T-helper 1 cell (primary cell): ENCODE measurements at places on chromosomes 12 and 14.

- DNase-seq: no peak
Observed at GRCh38 chr12:112928978-112929377, 9.3 kb upstream of the OAS3 start.

GRCh38 chr14:56855891-56856461, 45.7 kb upstream of the OTX2 start:
- no peak for DNase-seq

DNA sequence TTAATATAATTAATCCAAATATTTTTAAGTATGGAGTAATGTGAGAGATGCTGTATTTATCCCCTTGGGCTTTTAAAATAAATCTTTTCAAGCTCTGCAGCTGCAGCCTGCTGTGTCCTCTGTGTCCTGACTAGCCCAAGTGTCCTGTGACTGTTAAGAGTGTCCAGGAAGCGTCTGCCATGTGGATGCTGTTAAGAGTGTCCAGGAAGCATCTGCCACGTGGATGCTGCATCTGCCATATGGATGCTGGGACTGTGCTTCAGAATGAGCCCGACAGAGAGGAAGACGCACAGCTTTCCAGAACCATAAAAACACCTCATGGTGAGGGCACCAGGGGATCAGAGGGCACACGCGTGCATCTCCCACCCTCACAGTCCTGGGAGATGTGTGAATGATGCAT, 307.2 kb downstream of the ADGRD1 start:
- no peak for DNase-seq

GRCh38 chr14:55671641-55672040, 91.6 kb downstream of the KTN1 start:
- no peak for DNase-seq

DNA sequence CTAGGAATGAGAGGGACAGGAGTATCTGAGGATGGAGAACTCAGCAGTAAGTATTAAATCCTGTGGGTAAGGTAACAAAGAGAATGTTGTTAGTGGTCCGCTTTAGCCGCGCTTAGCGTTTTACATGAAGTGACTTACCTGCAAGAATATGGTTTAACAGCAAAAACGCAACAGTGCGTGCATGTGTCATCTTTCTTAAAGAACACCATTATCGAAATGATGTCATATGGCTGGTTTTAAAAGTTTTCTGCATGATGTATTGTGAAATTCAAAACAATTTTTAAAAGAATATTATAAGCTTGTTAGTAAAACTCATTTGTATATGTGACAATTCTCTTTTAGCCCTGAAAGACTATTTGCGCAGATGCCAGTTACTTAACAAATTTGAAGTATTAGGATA, 1.7 kb downstream of the LEMD3 start:
- no peak for DNase-seq

GRCh38 chr14:106094654-106095189, 568.3 kb downstream of the TMEM121 start:
- DNase-seq: peak; percentile 42

- DNase-seq: no peak
Observed at GRCh38 chr12:51082561-51083125, 753 bp downstream of the CSRNP2 start.

- no peak for DNase-seq
Observed at GRCh38 chr12:115672086-115672485, 605.4 kb downstream of the MED13L start.

DNA sequence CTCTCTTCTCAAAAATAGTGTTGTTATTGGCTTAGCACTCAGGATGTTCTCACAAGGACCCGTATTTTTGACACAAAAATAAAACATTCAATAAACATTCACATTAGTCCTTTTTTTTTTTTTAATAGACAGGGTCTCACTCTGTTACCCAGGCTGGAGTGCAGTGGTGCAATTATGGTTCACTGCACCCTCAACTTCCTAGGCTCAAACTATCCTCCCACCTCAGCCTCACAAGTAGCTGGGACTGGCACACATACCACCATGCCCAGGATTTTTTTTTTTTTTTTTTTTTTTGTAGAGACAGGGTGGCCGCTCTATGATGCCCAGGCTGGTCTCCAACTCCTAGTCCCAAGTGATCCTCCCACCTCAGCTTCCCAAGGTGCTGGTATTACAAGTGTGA, 27.0 kb downstream of the PPP1R13B start:
- DNase-seq: no peak

DNA sequence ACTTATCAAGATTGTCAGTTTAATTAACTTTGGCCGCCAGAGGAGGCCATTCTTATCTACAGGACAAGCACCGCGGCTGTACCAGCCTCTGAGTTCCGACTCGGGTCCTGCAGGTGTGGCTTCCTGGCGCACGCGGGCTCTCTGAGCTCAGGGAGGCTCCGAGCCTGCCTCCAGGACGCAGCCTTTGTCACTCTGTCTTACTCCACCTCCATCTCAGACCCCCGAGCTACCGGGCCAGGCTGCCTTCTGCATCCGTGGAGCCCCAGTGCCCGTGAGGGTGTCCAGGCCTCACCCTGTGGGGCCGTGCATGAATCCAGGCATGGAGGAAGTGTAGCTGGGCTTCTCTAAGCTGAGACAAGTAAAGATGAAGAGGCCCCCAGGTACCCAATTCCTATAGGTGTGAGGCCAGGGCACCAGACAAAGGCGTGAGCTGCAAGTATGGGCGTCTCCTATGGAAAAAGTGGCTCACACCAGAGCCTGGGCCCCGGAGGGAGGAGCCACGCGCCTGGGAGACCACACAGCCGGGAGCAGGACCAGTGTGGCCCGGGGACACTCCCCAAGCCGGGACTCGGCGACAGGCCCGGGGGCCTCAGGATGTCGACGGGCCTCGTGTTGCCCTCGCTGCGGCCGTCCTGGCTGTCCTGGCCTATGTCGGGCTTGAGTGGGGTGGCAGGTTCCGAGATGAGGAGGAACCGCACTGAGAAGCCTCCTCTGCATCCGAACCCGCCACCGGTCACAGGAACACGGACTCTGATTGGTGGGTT, 42.8 kb downstream of the NOC4L start:
- DNase-seq: no peak

DNA sequence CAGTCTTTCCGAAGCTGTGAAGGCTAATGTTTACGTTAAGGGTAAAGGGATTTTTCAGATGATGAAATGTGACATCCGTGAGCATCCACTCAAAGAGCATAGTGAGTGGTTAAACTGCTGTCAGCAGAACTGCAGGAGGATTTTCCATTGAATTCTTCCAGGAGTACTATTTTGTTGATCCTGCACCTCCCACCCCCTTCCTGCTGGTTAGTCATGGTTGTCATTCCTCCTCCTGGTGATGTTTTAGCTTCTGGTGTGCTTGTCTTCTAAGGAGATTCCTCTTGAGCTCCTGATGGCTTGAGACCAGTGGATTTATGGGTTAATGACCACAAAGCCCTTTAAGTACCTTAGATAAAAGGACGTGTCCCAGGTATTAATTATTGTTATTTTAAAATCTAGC, 2.4 kb upstream of the GPRC5D start:
- no peak for DNase-seq

GRCh38 chr14:105053421-105053820, 11.8 kb downstream of the GPR132 start:
- no peak for DNase-seq

GRCh38 chr14:96177766-96178375, 26.8 kb upstream of the BDKRB2 start:
- DNase-seq: no peak

DNA sequence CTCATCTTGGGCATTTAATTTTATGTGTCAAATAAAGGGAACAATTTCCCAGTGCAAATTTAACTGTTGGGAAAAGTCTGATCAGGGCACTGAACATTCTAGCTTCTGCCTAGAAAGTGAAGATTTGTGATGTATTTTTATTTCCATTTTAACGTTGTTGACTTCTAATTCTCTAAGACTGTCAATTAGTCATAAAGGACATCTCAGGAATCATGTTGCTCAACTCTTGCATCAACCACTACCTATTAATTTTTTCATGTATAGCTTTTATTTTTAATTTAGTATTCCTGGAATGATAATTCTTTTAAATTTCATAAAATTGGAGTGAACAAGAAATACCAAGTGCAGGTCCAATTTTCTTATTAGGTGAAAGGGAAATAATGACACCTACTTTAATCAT, 87.9 kb upstream of the METAP2 start:
- no peak for DNase-seq

- no peak for DNase-seq
Observed at GRCh38 chr12:57744194-57744776, 554 bp upstream of the TSPAN31 start.

DNA sequence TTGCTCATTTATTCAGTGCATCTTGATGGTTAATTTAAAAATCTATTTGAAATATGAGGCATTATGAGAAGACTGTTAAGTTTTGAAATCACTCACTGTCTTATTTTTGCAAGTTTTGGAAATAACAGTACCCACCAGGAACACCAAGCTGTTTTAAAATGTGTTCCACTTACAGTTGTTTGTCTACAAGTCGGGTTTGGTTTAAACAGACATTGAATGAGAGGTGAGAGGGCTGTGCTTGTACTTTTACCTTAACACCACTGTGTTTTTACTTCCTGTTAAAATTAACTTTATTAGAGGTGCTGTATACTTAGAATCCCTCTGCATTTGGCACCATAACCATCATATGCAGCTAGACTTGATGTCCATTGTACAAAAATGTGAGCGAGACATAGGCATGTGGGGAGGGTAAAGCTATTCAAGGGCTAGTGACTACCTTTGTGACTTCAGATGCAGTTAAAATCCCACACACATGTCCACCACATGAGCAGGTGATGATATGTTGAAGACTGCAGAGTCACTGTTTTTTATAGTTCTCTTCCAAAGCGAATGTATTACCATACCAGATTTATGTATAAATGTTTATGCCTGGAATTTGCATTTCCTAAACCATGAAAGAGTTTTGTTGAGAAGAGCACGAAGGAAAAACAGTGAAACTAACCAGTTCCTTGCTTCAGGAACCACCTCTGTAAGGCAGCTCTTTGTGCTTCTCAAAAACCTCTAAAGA, 12.9 kb downstream of the ELK3 start:
- no peak for DNase-seq

DNA sequence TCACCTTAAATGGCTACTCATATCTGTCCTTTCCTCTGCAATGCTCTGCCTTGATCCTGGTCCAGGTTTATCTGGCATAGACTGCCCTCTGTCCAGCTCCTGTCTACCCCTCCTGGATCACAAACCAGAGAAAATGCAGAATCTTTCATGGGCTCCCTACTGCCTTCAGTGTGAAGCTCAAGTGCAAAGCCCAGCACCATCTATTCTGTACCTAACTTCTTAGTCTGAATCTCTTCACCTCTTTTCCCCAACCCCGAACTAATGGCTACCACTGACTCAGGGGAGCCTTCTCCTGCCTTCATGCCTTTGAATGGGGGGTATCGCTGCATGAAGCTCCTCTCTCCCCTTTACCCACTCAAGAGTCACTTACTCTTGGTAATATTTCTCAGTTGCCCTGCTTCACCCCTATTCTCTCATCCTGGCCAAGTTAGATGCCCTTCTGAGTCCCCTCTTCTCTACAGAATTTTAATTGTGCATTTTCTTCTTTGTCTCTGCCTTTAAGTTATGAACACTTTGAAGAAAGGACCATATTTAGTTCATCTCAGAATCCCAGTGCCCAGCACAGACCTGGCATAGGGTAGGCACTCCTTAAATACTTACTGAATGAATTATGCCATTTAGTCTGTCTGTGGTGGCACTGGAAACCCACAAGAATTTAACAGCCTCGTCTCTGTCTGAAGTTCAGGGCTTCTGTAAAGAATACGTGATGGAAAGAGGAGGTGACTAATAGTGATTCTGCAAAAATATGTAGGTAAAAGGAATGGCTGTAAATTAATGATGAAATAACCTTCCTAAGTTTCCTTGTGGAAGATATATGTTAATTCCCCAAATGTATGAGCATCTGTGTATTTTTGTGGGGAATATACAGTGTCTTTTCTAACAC, 191.3 kb upstream of the AMIGO2 start:
- DNase-seq: peak; percentile 32

DNA sequence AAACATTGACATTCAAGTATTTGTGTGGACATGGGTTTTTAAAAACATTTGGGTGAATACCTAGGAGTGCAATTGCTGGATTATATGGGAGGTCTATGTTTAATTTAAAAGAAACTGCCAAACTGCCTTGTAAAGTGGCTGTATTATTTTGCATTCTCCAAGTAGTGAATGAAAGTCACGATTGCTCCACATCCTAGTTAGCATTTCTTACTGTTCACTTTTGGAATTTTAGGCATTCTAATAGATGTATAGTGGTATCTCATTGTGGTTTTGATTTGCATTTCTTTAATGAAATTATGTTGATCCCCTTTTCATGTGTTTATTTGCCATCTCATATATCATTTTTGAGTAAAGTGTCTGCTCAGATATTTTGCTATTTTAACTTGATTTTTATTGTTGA, 159.5 kb downstream of the FOXG1 start:
- no peak for DNase-seq

GRCh38 chr12:52190860-52191729, 719 bp downstream of the KRT80 start:
- DNase-seq: no peak

- DNase-seq: no peak
Observed at GRCh38 chr12:45049912-45050750, 768 bp downstream of the DBX2 start.

GRCh38 chr14:68507544-68508081, 285.3 kb downstream of the ZFP36L1 start:
- peak; percentile 55 for DNase-seq

- no peak for DNase-seq
Observed at GRCh38 chr12:30859226-30859625, 67.3 kb upstream of the TSPAN11 start.

DNA sequence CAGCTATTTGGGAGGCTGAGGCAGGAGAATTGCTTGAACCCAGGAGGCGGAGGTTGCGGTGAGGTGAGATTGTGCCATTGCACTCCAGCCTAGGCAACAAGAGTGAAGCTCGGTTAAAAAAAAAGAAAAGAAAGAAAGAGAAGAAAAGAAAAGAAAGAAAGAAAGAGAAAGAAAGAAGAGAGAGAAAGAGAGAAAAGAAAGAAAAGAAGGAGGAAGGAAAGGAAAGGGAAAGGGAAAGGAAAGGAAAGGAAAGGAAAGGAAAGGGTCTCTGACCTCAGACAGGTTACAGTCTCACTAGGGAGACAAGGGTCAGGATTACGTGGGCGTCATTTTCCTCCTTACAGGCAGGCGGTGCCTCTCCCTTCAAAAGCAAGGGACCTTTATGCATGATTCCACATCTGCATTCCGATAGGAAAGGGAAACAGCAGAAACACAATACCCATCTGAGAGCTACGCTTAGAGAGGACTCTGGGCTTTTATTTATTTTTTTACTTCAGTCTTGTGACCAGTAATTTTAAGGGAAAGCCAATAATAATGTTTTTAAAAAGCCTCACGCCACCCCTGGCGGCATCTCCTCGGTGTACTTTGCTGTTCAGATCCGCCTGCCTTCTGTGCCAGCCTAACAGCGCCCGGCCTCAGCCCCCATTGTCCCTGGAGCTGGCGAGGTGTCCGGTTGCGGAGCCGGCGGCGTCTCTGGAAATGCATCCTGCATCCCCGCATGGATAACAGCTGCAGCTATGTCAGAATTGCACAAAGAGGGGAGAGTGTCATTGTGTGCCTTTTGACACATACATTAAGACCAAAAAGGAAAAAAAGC, 945 bp upstream of the HIP1R start:
- DNase-seq: no peak

GRCh38 chr14:80988735-80989429, 33.5 kb downstream of the TSHR start:
- DNase-seq: peak; percentile 54

- DNase-seq: no peak
Observed at GRCh38 chr14:46344327-46344937, 307.1 kb downstream of the RPL10L start.
